ENCODE measurements at places on chromosomes 6 and 20. TPM values are rescaled to one million over a fixed set of nuclear protein-coding genes. Genes with fewer than 3 reads are reported as not detected.

DNA sequence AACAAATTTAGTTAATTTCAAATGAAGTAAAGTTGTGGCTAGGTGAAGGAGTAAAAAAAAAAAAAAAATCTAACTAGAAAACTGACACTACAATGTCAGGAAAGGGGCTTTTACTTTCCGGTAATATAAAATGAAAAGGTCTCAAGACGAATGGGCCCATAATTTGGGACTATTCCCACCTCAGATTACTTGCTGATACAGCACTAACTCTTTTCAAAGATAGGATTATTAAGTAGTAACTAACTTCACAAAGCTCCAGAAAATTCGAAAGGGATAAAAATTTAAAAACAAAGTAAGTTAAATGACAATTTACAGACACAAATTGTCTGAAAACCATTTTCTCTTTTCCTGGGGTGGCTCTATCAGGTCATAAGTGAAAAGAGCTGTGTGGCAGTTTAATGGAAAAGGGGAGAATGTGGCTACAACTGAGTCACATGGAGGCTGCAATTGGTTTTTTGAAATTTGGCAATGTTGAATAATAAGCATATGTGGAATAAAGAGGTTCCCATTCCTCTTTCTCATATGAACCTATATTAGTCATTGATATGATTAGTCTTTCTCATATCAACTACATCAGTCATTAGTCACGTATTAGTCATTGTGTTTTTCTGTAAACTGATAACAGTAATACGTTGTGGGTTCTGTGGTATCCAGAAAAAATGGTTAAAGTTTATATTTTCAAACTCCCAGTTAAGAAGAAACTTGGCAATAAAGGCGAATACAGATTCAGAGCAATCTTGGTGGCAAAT, 78.0 kb downstream of the RWDD2A start:
- DNase-seq, result no peak

- no peak for DNase-seq
Measured at GRCh38 chr20:49276961-49277785, 684 bp downstream of the ZNFX1 start.

GRCh38 chr6:78570044-78570443, 297.3 kb upstream of the IRAK1BP1 start:
- no peak for DNase-seq

TBXT gene
- not detected for polyA plus RNA-seq

DNA sequence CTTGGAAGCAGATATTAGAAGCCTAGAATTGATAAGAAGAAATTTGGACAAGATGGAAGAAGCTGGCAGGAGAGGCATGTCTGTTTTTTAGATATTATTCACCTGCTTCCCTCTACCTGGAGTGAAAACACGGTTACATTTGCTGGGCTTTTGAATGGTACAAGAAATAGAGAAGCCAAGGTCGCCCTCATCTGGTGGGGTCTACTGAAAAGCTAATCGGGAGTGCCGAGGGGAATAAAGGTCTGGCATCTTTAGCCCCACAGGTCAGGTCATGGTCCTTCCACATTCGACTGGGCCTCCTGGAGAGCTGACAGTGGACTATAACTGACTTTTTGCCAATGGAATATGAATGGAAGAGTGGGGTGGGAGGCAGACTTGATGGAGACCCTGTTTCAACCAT, 4.6 kb upstream of the C2 start:
- DNase-seq, result no peak

All from left renal cortex interstitium (tissue), 4 donors.